ENCODE measurements at places on chromosomes 13 and 19.

- DNase-seq: no peak
Observed at GRCh38 chr13:40114305-40114896, 458.9 kb downstream of the COG6 start.

DNA sequence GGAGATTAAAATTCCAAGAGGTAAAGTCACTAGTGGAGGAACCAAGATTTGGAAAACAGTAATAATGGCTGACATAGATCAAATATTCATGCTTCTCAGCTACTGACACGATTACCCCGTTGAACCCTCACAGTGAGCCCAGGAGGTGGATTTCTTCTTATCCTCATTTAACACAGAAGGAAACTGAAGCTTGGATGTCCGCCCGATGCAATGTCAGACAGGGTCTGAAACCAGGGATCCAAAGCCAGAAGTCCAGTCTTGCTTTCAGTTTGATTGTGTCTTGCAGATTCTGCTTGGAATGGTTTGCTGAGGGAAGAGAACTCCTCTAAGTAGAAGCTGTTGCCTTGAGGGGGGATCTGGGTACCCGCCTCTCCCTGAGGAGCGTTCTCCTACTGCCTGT lies 404.7 kb downstream of the KCNRG start:
- no peak for DNase-seq

DNA sequence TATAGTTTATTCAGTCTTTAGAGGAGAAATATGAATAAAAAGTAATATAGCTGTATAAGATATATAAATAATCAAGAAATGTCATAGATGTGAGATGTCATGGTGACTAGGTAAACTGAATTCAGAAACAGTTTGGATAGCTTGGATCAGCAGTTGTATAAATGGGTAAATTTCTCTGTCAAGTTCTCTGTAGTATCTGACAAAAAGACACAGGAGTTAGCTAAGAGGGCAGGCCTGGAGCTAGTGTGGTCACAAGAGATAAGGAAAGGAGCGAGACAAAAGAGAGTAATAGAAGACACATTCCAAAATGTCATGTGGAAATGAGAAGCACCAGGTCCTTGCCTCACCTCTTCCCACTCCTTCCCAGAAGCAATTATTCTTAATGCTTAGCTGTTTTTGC lies 349.0 kb downstream of the LMO7 start:
- no peak for DNase-seq

DNA sequence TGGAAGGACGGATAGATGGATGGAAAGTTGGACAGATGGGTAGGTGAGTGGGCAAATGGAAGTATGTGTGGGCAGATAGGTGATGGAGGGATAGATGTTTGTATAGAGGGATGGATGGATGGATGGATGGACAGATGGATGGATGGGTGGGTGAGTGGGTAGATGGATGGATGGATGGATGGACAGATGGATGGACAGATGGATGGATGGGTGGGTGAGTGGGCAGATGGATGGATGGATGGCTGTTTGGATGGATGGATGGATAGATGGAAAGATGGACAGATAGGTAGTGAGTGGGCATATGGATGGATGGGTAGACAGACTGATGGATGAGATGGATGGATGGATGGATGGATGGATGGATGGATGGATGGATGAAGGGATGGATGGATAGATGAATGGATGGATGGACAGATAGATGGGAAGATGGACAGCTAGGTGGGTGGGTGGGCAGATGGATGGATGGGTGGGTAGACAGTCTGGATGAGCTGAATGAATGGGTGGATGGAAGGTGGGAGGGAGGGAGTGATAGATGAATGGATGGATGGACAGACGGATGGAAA lies 74.9 kb upstream of the KCTD15 start:
- no peak for DNase-seq

DNA sequence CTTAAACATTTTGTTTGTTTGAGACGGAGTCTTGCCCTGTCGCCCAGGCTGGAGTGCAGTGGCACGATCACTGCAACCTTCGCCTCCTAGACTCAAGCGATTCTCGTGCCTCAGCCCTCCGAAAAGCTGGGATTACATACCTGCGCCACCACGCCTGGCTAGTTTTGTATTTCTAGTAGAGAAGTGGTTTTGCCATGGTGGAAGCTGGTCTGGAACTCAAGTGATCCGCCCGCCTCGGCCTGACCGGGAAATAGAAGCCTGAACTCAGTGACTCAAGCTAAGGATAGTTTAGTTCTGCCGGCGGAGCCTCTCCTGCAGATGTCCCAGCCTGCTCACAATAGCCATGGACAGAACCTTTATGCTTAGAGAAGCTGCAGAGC lies 53.0 kb upstream of the ZNF254 start:
- DNase-seq: peak; percentile 49

DNA sequence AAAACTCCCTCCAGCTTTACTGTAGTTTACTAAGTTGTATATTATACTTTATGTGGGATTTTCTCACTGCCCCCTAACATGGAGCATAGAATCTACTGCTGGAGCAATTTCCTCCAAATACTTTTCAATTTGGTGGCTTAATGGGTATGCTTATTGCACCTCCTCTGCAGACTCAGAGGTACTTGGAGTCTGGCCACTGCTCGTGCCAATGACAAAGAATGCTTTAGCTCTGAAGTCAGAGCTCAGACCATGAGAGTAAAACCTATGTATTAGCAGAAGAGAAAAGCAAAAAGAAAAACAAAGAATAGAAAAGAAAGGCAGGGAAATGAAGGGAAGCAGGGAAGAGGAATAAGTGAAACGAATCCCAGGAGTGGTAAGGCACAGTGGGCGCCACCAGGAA lies 71.9 kb downstream of the SUCLA2 start:
- DNase-seq: no peak

DNA sequence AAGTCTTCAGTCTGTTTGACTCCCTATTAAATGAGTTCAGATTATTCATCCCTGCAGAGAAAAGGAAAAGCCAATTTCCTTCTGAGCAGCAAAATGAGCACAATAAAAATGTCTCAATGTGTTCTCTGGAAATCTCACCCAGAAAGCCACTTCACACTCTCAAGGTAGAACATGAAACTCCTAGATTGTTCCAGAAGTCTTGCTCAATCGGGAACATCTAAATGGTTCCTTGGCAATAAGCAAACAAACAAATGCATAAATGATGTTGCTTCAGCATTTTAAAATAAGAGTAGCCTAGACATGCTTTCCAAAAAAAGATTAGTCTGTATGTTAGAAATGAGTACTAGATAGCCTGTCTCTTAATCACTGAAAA lies 59.7 kb upstream of the TNFRSF19 start:
- DNase-seq: no peak

DNA sequence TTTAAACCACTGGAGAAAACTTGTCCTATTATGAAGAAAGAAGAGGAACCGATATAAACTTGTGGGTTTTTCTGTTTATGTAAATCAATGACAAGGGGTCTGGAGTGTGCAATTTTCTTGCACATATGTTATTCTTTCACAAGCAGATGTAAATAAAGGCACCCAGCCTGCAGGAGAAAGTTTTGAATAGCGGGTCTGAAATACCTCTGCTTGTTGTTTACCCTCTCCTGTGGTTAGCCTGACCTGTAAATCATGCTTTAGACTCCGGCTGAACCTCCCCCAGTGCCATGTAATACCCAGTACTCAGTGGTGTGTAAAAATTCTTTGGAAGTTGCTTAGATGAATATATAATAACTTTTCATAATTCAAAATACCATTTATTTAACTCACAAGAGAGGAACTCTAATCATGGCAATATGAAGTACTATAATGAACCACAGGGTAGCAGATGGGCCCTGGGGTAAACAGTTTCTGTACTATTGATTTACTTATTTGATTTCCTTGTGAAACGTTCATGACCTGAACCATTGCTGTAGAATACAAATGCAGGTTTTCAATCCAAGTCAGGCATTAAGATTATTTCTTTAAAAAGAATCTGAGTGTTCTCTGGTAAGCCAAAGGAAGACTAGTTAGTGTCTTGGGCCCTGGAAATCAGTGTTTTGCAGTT lies 245.1 kb downstream of the LMO7 start:
- no peak for DNase-seq

GRCh38 chr13:40458720-40458990 lies 207.8 kb downstream of the FOXO1 start:
- DNase-seq: no peak

DNA sequence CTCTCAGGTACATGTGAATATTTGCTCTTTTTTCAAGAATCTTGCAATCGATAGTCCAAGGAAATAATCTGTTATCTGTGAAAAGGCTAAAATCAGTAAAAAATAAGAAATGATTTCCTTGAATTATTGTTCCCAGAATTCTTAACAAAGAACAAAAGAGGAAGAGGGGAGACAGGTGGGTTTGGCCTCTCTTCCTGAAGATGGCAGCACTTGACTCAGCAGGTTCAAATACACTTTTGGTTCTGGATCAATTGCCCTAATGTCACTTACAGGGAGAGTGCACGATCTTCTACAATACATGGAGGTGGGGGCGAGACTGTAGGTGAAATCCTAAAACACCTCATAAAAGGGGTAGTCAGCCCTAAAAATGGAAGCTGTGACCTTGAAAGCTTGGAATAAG lies 358.7 kb downstream of the IRS2 start:
- no peak for DNase-seq
